ENCODE measurements at places on chromosomes 2 and 18.

GRCh38 chr2:26519396-26520147, 41.6 kb upstream of the OTOF start:
- DNase-seq: no peak

DNA sequence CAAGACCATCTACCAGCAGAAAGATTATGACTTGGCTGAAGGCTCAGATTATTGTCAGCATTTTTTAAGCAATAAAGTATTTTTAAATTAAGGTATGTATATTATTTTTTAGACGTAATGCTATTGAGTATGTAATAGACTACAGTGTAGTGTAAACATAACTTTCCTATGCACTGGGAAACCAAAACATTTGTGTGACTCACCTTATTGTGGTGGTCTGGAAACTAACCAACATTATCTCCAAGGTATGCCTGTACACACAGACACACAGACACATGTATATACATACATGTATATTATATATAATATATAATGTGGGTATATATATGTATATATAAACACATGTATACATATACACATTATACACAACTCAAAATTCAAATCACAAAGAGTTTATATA, 9.1 kb upstream of the TMEFF2 start:
- DNase-seq: no peak

GRCh38 chr2:11379558-11379957, 35.1 kb upstream of the ROCK2 start:
- no peak for DNase-seq

DNA sequence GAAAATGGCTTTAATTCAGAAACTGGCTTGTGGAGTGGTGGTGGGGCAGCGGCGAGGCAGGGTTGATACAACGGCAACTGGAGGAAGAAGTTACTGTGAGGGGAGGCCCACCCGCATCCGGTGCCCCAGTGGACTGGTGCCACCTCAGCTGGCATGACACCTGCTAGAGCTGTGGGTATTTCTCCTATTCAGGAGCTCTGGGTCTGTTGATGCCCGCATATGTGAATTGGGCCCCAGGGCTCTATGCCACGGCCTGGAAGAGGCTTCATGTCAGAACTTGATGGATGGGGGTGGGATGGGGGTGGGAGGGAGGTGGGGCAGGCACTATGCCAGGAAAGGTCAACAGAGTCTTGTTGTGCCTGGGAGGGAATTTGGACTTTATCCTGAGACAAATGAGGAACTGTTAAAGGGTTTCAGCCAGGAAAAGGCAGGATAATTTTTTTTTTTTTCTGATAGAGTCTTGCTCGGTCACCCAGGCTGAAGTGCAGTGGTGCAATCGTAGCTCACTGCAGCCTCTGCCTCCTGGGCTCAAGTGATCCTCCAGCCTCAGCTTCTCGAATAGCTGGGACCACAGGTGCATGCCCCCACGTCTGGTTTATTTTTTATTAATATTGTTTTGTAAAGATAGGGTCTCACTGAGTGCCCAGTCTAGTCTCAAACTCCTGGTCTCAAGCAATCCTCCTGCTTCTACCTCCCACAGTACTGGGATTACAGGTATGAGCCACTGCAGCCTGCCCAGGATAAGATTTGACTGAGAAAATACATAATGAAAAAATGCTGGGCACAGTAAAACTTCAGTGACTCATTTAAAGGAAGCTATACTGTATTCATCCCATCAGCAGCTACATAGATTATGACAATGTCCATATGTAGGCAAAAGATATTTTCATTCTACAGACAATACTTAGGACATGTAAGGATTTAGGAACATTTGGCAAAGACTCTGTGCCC, 52.6 kb downstream of the SH2D6 start:
- no peak for DNase-seq

DNA sequence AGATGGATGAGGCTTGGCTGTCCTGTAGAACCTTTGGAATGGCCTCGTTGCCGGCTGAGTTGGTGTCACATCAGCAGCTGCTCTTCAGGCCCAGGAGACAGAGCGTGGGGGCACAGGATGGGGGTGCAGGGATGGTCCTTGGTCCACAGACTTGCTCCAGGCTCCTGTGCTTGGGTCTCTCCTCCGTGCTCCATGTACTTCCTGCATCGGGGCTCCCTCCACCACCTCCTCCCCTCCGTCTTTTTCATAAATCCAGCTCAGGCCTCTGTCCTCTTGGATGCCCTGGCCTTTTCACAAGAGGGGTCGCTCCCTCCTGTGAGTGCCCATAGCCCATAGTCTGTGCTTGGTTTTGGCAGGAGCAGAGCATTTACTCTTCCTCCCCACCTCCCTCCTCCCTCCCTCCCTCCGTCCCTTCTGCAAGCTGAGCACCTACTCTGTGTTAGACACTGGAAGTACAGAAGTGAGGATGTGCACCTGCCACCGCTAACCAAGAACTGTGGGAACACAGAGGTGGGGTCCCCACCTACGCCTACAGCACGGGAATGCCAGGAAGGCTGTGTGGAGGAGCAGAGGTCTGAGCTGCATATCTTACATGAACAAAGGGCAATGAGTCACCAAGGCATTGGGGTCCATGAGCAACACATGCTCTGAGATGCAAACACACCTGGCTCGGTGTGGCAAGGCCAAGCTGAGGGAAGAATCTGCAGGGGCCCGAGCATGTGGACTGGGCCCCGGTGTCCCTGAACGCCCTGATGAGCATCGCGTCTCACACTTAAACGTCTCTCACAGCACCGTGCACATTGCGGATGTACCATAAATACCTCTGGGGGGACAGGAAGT, 458.7 kb upstream of the HS6ST1 start:
- DNase-seq: no peak

DNA sequence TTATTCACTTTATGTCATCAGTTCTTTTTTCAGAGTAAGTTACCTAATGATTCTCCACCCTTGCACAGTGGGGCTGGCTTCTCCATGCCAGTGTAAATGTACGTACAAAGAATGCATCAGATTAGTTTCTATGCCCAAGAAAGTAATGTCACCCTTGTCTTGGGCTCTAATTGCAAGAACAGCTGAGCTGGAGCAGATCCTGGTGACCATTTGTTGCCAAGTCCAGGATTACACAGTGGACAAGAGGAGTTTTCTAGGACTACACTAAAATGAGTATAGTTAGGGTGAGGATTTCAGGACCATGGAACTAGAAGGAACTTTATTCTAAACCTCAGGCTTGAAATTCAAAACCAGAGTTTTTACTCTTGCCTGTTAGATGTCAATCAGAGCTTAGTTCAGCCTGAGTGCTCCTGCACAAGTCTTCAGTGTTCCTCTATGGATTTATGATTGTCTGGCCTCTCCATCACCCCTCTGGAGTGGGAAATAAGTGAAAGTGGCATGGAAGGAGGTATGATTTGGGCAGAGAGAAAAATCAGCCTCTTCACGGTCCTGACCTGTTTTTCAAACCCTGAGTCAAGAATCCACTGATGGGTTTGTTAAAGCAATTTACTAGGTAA, 29.8 kb downstream of the PCBP1 start:
- DNase-seq: no peak

GRCh38 chr2:165113414-165113813, 90.4 kb downstream of the SCN3A start:
- DNase-seq: no peak
